ENCODE measurements at places on chromosomes 11 and 22. TPM values are rescaled to one million over a fixed set of nuclear protein-coding genes. Genes with fewer than 3 reads are reported as not detected.

- DNase-seq = no peak
These were observed 30.2 kb downstream of the USP35 start for GRCh38 chr11:78218707-78219492.

The DDI1 gene
- total RNA-seq = not detected

GRCh38 chr11:15707971-15708370 is 593.2 kb downstream of the INSC start:
- DNase-seq = peak; percentile 86

DNA sequence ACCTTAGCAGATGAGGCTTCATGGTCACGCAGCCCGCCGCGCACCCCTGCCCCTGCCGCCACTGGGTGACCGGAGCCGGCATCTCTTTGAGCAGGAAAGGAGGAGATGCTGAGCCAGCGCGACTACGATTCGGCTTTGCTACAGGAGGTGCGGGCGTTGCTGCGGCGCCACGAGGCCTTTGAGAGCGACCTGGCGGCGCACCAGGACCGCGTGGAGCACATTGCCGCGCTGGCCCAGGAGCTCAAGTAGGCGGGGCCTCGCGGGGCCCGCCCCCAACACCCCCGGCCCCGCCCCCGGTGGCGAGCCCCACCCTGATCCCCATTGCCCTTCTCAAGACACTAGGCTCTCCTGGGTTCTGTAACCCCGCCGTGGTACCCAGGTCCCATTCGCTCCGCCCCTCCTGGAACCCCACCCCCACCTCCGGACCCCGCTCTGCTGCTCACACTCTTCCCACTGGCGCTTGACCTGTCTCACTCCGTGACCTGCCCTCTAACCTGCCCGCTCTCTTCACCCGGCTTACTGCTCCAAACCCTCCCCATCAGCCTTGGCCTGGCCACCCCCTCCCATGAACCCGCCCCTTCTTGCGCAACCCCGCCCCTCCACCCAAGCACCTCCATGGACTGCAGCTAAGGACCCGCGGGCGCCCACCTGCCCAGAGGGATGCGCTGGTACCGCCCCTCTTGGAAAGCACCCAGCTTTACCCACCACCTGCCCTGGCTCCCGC is 9.1 kb downstream of the CTSF start:
- no peak for DNase-seq

DNA sequence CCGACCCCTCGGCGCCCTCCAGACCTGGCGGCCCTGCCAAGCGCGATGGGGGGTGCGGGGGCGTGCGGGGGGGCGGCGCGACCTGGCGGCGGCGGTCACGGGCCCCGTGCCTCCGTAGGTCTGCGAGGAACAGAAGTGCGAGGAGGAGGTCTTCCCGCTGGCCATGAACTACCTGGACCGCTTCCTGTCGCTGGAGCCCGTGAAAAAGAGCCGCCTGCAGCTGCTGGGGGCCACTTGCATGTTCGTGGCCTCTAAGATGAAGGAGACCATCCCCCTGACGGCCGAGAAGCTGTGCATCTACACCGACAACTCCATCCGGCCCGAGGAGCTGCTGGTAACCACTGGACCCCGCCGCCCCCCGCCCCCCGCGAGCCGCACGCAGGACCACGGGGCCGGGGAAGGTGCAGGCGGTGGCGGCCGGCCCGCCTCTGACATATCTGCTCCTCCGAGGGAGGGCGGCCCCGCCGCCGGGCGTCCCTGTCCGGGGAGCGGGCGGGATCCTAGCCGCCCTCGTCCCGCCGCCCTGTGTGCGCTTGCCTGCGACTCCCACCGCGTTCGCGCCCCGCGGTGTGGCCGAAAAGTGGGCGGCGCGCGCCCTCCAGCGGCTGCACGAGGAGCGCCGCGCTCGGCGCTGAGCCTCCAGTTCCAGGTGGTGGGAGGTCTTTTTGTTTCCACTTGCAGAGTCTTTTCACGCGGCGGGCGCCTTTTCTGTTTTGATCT is 2.1 kb downstream of the CCND1 start:
- DNase-seq = peak; percentile 78

GRCh38 chr11:34599406-34599945 is 21.4 kb upstream of the EHF start:
- DNase-seq = peak; percentile 51

The KRTAP5-10 gene
- not detected for total RNA-seq

DNA sequence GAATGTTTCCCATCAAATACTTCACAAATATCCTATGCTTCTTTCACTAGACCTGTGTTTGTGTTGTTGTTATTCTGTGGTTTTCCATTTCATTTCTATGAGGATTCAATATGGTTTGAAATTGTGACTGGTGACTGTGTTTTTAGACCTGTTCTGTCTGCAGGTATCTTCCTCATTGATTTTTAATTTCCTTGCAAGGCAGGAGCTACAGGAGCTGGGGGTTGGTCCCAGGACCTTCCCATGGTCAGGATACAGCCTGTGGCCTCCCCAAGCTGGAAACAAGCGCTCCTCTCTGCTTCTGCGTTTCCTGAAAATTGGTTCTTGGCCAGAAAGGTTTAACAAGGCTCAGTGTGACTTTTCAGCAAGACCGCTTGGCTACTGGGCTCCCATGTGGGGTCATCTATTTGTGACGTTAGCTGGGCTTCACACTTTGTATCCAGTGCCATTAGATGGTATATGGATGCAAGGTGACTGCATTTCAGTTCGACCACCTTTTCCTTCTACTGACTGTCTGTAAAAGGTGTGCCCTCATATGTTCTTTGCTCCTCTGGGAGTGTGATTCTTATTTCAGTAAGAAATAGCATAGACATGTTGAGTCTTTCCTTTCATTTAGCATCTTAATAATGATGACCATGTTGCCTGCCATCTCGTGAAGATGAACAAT is 21.5 kb downstream of the IGLL5 start:
- DNase-seq = no peak

GRCh38 chr11:85874265-85874664 is 19.1 kb downstream of the CCDC83 start:
- DNase-seq = no peak

GRCh38 chr11:86161837-86162236 is 82.7 kb upstream of the EED start:
- no peak for DNase-seq

Measured in MCF 10A (cell line).